OCI-LY7 (cell line): ENCODE measurements at places on chromosomes 1 and 21.

DNA sequence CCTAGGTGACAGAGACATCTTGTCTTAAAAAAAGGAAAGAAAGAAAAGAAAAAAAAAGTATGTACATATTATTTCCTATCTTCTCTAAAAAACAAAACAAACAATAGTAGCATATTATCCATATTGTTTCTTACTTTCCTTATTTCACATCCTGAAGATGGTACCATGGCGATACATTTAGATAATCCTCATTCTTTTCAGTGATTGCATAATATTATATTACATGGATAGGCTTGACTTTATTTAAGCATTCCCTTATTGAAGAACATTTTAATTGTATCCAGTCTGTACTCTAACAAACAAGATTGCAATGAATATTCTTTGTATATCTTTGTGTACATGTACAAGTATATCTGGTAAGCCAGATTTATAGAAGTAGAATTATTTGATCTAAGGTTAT is 82.9 kb upstream of the PUM1 start:
- no peak for DNase-seq

DNA sequence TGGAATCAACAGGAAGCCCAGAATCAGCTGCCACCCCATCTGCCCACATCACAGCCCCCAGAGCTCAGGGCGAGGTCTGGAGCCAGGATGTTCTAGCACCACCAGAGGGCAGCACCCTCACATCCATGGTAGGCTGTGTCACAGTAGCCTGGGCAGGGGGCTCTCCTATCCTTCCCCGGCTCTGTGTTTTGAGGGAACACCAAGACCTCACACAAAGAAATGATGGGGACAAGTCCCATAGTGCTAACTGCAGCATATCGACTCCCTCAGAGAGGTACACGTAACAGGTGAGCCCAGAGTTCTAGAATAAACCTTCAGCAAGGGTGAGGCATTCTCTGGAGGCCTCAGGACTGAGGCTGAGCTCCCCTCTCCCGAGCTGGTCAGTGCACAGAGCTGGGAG is 2.3 kb upstream of the KCNC4 start:
- peak; percentile 81 for DNase-seq

- no peak for DNase-seq
Measured at GRCh38 chr1:53502641-53503432, 43.6 kb downstream of the DMRTB1 start.

- peak; percentile 78 for DNase-seq
Measured at GRCh38 chr1:117895482-117896114, 33.8 kb downstream of the GDAP2 start.

GRCh38 chr1:92995441-92996430 is 34.5 kb upstream of the DIPK1A start:
- no peak for DNase-seq

- DNase-seq: no peak
Measured at GRCh38 chr1:9914610-9914937, 4.5 kb upstream of the CTNNBIP1 start.

GRCh38 chr1:24051206-24051945 is 60.6 kb downstream of the MYOM3 start:
- DNase-seq: no peak

DNA sequence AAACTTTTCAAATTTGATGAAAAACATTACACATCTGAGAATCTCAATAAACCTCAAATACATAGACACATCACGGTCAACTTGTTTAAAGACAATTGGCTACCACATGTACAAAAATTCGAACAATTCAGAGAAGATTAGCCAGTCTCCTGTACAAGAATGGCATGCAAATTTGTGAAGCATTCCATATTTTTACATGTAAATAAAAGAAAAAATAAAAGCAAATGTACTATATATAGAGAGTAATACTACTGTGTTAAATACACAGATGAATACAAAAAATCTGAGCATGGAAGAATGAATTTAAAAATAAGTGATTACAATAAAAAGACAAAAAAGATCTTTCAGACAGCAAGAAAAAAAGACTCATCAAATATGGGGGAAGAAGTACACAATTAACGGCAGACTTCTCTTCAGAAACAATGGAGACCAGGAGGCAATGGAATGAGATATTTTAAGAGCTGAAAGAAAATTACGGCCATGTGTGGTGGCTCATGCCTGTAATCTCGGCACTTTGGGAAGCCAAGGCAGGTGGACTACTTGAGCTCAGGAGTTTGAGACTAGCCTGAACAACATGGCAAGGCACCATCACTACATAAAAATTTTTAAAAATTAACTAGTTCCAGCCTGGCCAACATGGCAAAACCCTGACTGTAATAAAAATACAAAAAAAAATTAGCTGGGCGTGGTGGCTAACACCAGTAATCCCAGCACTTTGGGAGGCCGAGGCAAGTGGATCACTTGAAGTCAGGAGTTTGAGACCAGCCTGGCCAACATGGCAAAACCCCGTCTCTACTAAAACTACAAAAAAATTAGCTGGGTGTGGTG is 23.2 kb downstream of the HAX1 start:
- peak; percentile 29 for DNase-seq

GRCh38 chr1:111565079-111565478 is 54.5 kb upstream of the RAP1A start:
- DNase-seq: no peak

GRCh38 chr21:31446226-31446855 is 102.3 kb upstream of the TIAM1 start:
- no peak for DNase-seq

DNA sequence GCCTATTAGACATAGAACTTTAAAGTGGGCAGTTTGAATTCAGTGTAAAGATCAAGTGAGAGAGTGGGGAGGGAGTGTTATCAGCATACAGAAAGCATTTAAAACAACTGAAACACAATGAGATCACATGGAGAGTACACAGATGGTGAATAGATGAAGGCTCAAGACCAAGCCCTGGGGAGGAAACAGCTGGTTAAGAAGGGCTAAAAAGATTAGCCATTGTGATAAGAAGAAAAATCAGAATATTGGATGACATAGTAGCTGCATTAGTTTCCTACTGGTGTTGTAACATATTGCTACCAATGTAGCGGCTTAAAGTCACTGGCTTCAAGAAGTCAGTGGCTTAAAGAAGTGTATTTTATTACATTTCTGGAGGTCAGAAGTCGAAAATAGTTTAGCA is 443.4 kb upstream of the RGS18 start:
- no peak for DNase-seq

- no peak for DNase-seq
Measured at GRCh38 chr1:8911416-8912309, 33.2 kb upstream of the ENO1 start.

- DNase-seq: no peak
Measured at GRCh38 chr1:7043719-7044535, 258.7 kb downstream of the CAMTA1 start.

DNA sequence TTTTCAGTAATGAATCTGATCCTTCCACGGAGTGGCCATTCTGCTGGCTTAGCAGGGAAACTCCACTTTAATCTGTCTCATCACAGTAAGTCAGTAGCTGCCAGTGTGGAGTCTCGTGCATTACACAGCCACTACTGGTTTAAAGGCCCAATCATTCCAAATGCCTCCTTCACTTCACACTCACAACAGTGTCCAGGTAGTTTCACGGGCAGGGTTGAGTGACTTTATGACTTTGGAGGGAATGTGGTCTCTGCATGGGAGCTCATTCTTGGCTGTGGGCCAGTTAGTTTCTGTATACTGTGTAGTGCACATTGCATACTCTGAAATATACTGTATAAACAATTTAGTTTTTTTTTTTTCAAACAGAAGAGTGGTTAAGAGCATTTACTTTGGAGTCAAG is 34.6 kb upstream of the C1orf87 start:
- no peak for DNase-seq

DNA sequence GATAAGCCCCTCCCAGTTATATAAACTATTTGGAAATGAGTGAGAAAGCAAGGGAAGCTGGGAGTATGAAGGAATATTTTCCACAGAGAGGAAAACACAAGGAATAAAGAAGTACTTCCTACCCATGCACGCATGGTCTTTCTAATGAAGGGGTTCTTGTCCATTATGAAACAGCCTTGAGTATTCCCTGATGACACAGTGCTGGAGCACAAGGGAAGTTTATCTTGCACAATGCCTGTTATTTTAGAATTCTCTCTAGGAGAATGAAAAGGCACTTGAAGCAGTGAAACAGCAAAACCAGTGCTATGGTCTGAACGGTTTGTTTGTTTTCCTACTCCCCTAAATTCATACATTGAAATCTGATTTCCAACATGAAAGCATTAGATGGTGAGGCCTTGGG is 38.6 kb upstream of the ADAMTS1 start:
- DNase-seq: no peak

- DNase-seq: no peak
Measured at GRCh38 chr1:209368864-209369598, 214.5 kb upstream of the CAMK1G start.

- peak; percentile 11 for DNase-seq
Measured at GRCh38 chr1:228555074-228555994, 68.2 kb downstream of the RNF187 start.

GRCh38 chr1:108000620-108001111 is 35.7 kb upstream of the VAV3 start:
- no peak for DNase-seq

- DNase-seq: no peak
Measured at GRCh38 chr1:201783058-201783457, 45.9 kb upstream of the IPO9 start.

DNA sequence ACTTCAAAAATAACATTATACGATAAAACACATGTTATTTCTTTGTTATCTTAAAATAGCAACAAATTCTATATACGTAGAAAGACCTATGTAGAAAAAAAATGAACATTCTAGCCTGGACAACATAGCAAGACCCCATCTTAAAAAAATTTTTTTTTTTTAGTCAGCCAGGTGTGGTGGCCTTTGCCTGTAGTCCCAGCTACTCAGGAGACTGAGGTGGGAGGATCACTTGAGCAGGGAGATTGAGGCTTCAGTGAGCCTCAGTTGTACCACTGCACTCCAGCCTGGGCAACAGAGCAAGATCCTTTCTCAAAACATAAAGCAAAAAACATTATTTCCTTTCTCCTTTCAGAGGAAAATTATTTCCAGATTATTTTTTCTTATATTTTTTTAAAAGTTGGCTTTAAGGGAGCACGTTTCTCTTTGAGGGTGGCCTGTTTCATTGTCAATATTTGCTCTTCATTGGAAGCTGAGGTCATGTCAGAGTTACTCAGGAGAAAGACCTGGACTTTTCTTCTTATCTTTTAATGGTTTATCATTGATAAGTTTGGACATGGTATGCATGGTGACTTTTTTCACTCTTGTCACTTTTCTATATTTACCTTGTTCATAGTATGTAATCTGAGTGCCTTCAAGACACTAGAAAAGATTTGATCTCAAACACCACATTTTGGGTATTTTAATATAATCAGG is 32.0 kb downstream of the NFIA start:
- DNase-seq: no peak

DNA sequence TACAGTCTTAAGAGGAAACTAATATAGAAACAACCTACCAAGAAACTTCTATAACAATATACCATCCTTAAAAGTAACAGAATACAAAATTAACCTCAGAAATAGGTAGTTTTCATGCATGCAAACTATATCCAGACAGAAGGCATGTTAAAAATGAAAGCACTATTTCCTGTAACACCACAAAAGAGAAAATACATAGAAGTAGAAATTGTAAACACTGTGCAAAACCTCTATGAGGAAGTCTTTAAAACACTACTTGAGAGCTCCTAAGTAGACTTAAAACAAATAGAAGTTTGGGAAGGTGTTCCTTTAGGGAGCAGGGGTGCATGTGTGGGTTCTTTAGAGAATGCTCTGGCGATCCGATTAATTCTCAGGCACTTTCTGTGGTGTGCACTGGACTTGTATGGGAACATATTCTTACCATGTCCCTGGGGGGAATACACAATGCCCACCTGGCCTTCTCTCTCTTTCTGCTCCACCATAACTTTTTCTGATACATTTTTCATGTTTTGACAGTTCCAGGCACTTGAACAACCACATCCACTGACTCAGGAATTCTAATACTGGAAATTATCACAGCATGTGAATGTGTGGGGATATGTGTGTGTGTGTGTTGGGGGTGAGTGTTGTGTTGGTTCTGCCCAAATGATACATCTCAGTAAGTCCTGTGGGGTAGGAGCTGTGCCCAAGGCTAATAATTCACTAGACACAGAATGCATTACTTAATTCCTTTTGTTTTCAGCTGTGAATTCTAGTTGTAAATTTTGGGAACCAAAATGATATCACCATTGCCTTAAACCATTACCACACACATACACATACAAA is 866.3 kb upstream of the B3GALT2 start:
- DNase-seq: no peak

GRCh38 chr1:170239445-170239844 is 93.7 kb downstream of the NTMT2 start:
- no peak for DNase-seq

DNA sequence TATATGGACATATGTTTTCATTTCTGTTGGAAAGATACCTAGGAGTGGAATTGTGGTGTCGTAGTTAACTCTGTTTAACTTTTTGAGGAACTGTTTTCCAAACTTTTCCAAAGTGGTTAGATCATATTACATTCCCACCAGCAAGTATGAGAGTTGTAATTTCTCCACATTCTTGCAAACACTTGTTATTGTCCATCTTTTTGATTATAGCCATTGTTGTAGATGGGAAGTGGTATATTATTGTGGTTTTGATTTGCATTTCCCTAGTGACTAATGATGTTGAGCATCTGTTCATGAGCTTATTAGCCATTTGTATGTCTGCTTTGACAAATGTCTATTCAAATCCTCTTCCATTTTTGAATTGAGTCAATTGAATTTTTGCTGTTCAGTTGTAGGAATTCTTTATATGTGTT is 19.8 kb downstream of the CAMTA1 start:
- DNase-seq: peak; percentile 16

GRCh38 chr1:109783436-109783835 is 19.7 kb upstream of the EPS8L3 start:
- no peak for DNase-seq

DNA sequence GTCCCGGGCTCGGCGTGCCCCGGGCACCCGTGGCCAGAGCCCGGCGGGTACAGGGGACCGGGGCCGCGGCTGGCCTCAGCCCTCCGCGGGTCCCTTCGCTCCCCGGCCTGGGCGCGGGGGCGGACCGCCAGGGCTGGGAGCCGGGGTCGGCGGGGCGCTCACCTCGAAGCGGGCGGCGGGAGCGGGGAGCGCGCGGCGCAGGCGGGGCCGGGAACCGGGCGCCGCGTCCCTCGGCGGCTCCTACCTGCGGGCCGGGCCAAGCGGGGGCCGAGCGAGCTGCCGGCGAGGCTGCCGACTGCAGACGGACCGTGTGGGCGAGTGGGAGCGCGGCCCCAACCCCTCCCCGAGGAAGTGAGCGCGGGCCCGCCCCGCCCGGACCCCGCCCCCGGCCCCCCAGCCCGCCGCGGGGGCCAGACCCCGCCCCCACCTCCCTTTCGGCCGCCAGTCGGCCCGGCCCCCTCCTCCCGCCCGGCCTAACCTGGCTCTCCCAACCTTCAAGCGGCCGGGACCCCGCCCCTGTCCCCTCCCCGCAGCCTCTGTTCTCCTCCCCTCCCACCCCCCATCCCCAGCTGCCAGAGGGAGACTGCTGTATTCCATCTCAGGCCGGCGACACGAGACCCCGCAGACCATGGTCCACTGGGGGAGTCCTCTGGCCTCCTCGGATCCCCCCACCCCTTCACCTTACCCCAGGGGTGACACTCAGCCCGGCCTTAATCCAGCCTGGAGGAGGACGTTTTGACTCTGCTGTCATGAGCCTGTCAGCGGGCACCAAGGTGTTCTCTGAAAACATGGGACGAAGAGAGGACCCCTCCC is at the start of gene FHL3:
TSS of gene FHL3 (minus strand) at position 320 of the 813 bp plus-strand sequence. CDS start 6,102 bp downstream, outside the sequence.
- no peak for DNase-seq

GRCh38 chr1:64092851-64093371 is 110.5 kb upstream of the UBE2U start:
- no peak for DNase-seq
